ENCODE measurements at places on chromosomes 5 and 9. TPM values are rescaled to one million over a fixed set of nuclear protein-coding genes. Genes with fewer than 3 reads are reported as not detected.

DNA sequence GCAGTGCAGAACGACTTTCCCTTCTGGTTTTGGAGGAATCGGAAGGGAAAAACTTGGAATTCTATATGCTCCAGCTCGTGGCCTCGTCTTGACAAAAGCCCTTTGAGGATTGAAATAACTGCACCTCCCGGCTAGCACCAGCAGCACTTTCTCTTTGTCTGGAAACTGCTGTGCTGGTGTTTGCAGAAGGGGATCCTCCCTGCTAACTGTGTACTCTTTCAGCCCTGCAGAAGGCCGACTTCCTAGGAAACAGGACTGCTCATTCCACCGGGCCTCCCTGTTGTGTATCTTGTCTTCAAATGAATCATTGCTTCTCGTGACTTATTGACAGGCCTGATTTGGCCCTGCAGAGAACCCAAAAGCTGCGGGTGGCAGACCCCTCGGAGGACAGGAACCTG, 23.6 kb downstream of the STC2 start:
- DNase-seq, result no peak

PDZD2 gene
- 0.97 TPM for total RNA-seq

GABRA1 gene
- not detected for total RNA-seq

DNA sequence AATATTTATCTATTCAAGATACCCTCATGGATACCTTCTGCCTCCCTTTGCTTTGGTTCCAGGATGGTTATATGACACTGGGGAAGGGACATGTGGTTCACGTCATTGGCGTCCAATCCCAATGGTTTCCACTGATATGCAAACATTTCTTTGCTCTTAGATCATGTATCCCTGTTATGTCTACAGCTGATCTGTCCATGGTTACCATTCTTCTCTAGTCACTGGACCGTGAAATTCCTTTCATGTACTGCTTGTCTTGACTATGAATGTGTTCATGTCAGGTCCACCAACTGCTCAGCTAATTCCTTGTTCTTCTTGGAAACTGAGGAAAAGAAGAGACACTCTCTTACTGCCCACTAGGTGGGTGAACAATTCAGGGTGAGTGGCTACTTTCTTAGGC, 391.1 kb upstream of the ZNF608 start:
- no peak for DNase-seq

SHROOM1 gene
- 6.5 TPM for total RNA-seq

DNA sequence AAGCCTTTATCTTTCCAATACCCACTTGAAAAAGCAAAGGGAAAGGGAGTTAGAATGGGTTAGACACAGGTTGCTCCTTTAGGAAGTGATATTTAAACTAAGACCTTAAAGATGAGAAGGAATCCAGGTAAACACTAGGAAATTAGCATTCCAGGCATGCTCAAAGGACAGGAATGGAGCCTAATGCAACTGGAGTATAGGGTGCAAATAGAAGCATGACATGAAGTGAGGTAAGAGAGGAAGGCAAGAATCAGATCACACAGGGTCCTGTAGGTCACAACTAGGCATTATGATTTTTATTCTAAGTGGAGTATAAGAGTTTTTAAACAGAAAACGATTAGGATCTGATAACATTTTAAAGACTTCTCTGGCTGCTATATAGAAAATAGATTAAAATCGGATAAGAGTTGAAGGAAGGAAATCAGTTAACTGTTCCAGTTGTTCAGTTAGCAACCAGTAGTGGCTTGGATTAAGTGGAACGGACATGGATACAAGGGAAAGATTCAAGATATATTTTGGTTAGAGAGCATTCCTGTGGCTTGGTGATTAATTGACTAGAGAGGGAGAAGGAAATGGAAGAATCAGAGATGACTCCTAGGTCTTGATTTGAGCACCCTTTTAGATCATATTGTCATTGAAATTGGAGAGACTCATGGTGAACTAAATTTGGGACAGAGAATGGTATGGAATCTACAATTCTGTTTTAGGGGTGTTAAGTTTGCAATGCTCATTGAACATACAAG, 95.9 kb downstream of the FBXO4 start:
- peak; percentile 8 for DNase-seq

Measured in fibroblast of villous mesenchyme (primary cell).